Adipocyte (in vitro differentiated cells): ENCODE measurements at places on chromosomes 5 and 9.
A peak's percentile ranks its signal among the peaks of the same experiment; 100 is the strongest.

GRCh38 chr5:39201160-39201780 is 18.1 kb downstream of the FYB1 start:
- peak; percentile 14 for DNase-seq

GRCh38 chr5:131758520-131758900 is 38.3 kb downstream of the FNIP1 start:
- DNase-seq: no peak

DNA sequence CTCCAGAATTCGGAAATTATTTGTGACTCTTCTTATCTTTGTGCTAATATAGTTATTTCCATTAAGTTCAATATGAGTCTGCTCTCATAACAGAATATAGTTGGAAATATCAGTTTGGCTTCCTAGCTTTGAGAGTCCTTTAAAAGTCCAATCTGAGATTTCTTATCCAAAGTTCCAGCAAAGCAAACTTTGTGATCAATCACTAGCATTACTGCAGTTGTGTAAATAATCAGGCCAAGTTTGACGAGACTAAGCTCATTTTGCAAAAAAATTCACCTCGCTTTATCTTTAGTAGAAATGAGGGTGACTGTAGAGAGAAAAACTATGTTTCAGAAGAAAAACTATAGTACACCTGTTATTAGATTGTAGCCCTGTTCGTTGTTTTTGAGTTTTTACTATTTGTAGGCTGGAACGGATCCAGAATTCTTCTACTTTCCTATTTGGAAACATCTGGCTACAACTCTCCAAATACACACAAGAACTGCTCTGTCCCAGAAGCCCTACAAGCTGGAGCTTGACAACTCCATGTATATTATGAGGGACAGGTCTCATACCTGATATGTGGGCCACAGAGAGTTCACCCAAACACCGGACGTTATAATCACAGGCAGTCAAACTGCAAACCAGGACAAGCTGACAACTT is 47.8 kb downstream of the RAPGEF1 start:
- no peak for DNase-seq

- peak; percentile 92 for DNase-seq
Observed at GRCh38 chr5:181207214-181207959, 2.4 kb upstream of the TRIM7 start.

DNA sequence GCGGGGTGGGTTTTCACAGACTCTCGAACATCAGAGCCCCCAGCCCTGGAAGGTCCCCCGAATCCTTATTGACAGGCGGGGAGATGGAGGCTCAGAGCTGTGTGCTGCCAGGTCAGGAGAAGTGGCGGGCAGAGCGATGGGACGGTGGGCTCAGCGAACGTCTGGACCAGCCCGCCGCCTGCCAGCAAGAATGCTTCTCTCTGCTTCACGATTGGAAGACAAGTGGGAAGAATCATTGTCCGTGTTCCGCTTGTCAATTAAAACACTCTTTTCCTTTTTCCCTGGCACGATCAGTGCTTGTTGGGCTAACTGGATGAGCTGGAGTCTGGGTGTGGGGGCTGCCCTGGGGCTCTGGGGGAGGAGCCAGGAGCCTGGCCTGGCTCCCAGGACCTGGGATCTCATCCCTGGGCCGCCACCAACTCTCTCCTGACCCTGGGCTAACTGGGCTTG is 1.6 kb downstream of the COL5A1 start:
- peak; percentile 60 for DNase-seq

DNA sequence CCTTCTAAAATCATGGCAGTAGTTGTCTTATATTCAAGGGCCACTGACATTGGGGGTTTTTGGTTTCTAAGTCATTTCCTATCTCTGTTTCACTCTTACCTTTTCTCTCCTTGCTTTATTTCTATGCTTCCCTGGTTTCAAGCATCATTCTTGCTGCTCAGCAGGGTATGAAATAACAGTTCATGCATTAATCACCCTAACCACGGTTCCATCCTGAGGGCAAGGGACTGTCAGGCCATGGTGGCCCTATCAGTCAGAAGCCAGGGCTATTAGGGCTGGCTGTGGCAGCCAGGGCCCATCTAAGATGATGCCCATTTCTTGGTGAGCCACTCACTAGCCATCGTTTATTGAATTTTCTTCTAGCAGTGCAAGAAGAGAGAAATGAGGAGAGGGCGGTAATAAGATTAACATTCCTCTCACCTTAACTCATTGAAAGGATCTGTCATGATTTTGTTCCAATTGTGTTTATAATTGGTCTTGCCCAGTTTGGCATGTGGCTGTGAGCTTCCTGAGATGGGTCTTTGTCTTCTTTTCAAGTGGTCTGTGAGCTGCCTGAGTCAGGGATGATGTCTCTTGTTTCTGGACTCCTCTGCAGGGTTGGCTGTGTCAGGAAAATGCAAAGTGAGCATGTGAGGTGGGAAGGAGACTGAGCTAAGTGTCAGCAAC is 45.2 kb downstream of the CYSTM1 start:
- no peak for DNase-seq

DNA sequence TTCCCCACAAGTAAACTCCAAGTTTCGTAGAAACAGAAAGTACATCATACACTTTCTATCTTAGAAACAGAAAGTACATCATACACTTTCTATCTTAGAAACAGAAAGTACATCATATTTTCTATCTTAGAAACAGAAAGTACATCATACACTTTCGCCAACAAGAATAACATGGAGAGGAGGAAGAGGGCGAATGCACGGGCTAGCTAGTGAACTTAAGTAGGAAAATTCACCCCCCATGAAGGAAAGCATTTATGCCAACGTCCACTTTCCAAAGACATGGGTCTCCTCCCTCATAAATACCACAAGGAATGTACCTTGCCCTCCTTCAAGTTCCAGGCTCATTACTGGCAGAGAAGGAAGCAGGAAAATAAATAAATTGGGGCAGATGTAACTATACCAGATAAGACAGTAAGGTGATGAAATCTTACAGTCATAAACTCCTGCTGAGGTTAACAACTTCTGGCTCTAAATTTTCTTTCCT is 64.7 kb downstream of the FRMD3 start:
- peak; percentile 28 for DNase-seq

GRCh38 chr9:136247947-136248637 is 2.5 kb upstream of the QSOX2 start:
- DNase-seq: no peak

- DNase-seq: peak; percentile 71
Observed at GRCh38 chr5:178249191-178249989, 16.8 kb upstream of the PHYKPL start.

- DNase-seq: no peak
Observed at GRCh38 chr5:84057211-84057610, 327.5 kb downstream of the EDIL3 start.
